ENCODE measurements at places on chromosomes 6 and 20.

GRCh38 chr6:105336986-105337385 lies 65.9 kb downstream of the PREP start:
- DNase-seq, result no peak

DNA sequence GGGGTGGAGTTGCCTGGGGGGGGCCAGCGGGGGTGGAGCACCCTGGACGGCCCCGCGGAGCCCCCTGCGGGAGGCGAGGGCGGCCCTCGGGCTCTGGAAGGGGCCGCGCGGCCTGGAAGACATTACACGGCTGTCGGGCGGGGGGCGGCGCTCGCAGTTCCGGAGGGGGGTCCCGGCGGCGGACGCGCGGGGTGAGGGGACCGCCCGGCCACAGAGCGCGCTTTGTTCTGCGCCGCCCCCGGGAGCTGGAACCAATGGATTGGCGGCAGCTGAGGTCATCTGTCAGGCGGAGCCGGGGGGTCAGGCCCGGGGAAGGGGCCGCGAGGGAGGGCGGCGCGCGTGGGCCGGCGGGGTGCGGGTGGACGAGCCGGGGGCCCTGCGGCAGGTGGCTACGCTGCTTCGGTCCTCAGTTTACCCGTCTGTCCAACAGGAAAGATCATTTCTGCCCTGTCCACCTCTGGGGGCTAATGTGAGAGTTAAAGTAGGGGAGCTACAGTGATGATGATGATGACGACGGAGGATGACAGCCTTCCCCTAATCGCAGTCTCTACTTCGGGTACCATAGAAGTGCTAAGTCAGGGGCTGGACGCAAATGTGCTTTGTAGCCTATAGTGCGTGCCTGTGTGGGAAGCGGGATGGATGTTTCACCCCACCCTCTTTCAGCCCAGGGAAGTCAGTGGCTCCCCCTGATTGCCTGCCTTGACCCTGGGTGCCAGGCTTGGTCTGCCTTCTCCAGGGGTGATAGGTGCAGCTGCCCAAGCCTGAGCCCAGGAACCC lies 10.4 kb downstream of the SRXN1 start:
- peak; percentile 48 for DNase-seq

GRCh38 chr20:52783769-52784168 lies 188.4 kb upstream of the TSHZ2 start:
- DNase-seq, result no peak

DNA sequence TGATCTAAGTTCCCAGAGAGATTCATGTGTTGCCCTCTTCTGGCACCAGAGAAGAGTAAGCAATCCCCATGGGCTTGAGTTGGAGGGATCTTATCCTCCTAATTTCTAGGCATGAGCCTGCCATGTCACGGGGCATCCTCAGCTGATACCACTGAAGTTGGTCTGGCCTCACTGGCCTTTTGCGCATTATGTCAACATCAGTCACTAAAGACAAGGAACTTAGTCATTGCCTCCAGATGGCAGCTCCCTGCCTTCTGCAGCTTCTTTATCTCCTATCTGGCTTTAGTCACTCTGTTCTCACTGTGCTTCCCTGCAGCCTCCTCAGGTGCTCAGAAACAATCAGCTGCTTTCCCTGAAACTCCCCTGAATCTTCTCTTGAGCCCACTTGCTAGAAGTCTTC lies 312.2 kb downstream of the ADGRG6 start:
- DNase-seq, result no peak

GRCh38 chr20:45998761-45999160 lies 9.9 kb upstream of the MMP9 start:
- no peak for DNase-seq

GRCh38 chr6:142335415-142335814 lies 33.6 kb downstream of the ADGRG6 start:
- DNase-seq, result no peak

DNA sequence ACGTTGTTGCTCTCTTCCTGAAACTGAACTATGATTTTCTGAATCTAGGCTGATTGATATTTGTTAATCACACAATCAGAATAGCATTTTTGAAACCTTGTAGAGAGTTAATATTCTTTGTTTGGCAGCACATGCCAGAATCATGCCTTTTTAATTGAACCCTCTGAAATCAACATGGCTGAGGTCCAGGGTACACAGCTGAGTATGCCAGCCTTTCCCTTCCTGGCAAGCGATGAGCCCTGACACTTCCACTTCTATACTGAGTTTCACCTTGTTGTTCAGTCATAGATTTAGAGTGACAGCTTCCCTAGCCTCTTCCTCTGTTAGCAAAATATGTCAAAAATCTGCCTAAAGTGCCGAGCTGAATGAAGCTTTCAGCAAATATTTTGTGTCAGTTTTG lies 6.8 kb downstream of the HDDC2 start:
- DNase-seq, result no peak

GRCh38 chr20:25081730-25082497 lies at the start of gene VSX1:
TSS of gene VSX1 (minus strand) at chr20:25082141. CDS start at chr20:25082096, 45 bp downstream.
- DNase-seq, result no peak

DNA sequence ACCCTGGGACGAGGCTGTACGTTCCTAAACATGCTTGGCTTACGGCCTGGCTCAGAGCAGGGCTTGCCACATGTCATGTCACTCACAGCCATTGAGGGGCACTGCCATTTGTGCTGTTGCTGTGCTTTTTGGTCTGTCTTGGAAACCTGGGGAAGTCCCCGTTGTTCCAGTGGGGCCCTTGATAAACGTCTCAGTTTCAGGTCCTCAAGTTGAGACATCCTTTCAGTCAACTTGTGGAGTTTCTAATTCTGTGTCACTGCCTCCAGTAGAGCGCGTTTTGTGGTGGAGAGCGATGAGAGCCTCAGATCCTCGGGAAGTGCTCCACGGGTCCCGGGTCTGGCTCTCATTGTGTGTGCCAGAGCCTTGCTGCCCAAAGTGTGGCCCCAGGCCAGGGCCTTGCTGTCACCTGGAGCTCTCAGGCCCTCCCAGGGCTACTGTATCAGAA lies 43.0 kb upstream of the CCR6 start:
- DNase-seq, result no peak

DNA sequence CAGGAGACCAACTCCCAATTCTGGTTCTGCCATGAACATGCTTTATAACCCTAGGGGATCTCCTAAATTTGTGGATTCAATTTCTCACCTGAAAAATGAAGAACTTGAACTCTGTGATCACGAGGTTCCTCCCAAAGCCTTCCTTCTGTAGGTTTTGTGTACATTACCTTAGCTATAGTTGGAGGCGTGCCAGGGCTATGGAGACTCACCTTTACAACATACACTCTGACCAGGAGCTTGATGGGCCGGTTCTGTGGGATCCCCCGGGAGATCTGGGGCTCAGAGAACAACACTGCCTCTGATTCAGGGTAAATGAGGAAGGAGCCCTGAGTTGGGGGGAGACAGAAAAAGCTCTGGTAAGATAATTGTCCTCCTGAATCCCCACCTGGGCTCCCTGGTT lies 34.1 kb downstream of the ERGIC3 start:
- DNase-seq, result no peak

Data from AG20443 (cell line).